RCC 7860 (cell line): ENCODE measurements at places on chromosomes 4 and X.

DNA sequence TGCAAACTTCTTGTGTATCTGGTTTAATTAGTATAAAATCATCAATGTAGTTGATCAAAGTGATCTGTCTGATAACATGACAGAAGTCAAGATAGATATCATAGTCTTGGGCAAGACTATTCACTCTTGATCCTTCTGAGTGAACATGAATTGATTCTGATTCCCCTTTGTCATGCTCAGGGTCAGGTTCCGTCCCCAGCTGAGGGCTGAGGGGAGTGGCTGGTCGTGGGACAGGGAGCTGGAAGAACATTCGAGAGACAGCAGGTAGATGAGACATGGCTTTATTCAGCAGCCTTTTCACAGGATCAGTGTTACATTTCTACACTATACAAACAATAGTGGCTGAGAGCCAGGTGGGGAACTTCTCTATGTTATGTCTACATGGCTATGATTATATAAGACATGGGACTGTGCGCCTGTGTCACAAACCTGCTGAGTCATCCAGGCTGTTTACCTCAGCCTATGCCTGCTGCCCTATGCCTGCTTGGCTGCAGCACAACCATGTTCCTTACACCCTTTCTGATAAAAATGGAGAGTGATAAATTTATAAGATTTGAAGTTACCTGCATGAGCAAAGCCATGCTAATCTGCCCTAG lies 586.9 kb upstream of the NR3C2 start:
- DNase-seq, result no peak

- no peak for DNase-seq
Measured at GRCh38 chr4:79170077-79170476, 155.8 kb downstream of the NAA11 start.

DNA sequence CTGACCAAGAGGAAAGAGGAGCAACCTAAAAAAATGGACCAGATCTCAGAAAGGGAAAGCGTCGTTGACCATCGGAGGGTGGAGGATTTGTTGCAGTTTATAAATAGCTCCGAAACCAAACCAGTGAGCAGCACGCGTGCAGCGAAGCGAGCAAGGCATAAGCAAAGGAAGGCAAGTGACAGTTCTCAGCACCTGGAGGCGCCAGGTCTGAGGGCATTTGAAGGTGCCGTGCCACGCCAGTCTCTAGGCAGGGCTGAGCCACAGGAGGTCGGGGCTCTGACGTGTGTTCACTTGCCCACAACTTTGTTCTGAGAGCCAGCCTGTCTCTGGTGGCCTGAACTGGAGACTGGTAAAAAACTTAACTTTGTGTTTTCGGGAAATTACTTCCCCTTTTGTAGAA lies 59.7 kb downstream of the TNIP2 start:
- no peak for DNase-seq

- DNase-seq, result no peak
Measured at GRCh38 chrX:132044953-132045352, 21.9 kb downstream of the STK26 start.

DNA sequence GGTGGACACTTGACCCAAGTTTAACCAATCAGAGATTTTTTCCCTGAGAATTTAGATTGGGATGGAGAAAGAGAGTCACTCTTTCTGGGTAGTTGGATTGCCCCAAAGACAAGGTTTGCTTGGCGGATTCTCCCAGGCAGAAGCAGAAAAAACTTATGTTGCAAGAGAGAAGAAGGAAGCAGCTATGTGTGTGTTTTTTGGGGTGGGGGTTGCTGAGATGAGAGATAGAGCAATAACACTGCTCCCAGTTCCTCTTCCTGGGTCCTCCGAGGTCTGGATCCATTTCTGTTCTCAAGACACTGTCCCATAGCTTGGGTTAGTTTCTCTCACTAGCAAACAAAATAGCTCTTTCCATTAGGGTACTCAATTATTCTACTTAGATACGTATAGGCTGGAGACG lies 222.1 kb downstream of the STIM2 start:
- no peak for DNase-seq

GRCh38 chr4:55733932-55734331 lies 85.7 kb upstream of the EXOC1L start:
- peak; percentile 31 for DNase-seq

GRCh38 chr4:76001700-76002099 lies 5.6 kb downstream of the CXCL9 start:
- DNase-seq, result no peak

DNA sequence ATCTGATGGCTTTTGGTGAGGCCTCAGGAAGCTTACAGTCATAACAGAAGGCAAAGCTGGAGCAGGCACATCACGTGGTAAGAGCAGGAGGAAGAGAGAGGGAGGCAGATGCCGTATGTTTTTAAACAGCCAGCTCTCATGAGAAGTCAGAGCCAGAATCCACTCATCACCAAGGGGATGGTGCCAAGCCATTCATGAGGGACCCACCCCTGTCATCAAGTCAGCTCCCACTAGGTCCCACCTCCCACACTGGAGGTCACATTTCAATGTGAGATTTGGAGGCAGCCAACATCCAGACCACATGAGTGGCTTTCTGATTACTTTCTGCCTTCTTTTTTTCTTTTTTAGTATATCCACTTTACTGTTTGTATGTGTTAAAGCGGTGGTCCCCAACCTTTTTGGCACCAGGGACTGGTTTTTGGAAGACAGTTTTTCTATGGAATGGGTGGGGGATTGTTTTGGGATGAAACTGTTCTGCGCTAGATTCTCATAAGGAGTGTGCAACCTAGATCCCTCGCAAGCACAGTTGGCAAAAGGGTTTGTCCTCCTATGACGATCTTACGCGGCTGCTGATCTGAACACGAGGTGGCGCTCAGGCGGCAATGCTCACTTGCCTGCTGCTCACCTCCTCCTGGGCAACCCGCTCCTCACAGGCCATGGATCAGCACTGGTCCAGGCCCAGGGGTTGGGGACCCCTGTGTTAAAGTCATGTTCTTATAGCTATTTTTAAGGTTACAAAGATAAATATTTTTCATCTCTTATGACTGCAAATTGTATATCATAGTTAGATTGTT lies 61.7 kb downstream of the SLIT2 start:
- DNase-seq, result no peak

DNA sequence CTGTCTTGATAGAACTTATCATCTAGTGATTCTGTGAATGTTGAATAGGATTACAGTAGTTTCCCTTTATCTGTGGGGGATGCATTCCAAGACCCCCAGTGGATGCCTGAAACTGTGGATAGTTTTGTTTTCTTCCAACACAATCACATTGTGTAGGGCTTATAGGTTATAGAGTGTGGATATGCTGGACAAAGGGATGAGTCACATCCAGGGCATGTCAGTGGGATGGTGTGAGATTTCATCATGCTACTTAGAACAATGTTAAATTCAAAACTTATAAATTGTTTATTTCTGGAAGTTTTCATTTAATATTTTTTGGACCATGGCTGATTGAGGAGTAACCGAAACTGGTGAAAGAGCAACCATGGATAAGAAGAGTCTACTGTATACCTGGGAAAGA lies 432.3 kb upstream of the ATOH1 start:
- no peak for DNase-seq

DNA sequence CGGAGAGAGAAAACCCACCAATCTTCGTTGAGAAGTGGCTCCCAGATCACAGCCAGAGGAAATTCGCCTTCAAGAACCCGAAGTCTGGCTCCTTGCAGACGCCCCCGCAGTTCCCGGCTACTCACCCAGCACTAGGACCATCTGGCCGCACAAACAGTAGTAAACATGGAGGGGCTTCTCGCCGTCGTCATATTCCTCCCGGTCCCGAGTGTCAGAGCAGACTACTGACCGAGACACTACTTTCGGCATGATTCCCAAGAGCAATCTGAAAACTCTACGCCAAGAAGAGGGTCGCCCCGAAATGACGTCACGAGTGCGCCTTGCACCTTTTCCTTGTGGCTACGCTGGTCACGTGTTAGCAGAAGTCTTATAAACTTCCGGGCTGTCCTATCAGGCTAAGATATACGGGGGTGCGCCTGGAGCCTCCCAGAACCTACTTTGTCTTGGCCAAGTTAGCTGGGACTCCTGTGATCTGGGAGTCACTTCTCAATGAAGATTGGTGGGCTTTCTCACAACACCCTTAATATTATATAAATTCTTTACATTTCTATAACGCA lies at the start of gene STEEP1:
TSS of gene STEEP1 (minus strand) at position 303 of the 557 bp plus-strand sequence. CDS start at position 249, 54 bp downstream.
- peak; percentile 76 for DNase-seq

GRCh38 chr4:33060674-33061542 lies 2340.7 kb downstream of the PCDH7 start:
- peak; percentile 31 for DNase-seq

DNA sequence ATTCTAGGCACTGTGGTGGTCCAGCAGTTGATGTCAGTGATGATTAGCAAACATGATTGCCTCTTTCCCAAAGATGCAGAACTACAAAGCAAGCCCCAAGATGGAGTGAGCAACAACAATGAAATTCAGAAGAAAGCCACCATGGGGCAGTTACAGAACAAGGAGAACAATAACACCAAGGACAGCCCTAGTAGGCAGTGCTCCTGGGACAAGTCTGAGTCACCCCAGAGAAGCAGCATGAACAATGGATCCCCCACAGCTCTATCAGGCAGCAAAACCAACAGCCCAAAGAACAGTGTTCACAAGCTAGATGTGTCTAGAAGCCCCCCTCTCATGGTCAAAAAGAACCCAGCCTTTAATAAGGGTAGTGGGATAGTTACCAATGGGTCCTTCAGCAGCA lies 365.3 kb downstream of the MAPK10 start:
- no peak for DNase-seq

- no peak for DNase-seq
Measured at GRCh38 chr4:118814058-118814457, 21.9 kb downstream of the SEC24D start.

GRCh38 chr4:1014291-1015167 lies 3.1 kb downstream of the FGFRL1 start:
- no peak for DNase-seq

GRCh38 chr4:88382621-88383020 lies 4.0 kb downstream of the HERC6 start:
- no peak for DNase-seq

DNA sequence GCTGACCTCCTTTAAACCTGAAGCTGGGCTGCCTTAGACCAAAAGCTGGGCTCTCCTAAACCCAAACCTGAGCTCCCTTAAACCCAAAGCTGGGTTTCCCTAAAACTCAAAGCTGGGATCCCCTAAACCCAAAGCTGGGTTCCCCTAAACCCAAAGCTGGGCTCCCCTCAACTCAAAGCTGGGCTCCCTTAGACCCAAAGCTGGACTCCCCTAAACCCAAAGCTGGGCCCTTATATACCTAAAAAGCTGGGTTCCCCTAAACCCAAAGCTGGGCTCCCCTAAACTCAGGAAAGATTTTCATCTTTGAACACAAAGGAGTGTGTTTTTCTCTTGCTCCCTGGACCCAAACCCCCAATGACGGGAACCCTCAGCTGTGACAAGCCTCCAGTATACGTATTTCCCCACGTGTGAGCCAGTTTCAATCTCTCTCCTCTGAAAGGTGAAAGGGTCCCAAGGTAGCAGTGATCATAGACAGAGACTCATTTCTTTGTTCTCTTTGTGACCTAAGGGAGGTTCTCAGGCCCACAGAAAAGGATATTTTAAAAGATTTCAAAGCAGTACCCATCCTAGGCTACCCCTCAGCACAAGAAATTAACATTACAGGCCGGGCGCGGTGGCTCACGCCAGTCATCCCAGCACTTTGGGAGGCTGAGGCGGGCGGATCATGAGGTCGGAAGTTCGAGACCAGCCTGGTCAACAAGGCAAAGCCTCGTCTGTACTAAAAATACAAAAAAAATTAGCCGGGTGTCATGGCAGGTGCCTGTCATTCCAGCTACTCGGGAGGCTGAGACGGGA lies 31.3 kb upstream of the ASMTL start:
- no peak for DNase-seq

DNA sequence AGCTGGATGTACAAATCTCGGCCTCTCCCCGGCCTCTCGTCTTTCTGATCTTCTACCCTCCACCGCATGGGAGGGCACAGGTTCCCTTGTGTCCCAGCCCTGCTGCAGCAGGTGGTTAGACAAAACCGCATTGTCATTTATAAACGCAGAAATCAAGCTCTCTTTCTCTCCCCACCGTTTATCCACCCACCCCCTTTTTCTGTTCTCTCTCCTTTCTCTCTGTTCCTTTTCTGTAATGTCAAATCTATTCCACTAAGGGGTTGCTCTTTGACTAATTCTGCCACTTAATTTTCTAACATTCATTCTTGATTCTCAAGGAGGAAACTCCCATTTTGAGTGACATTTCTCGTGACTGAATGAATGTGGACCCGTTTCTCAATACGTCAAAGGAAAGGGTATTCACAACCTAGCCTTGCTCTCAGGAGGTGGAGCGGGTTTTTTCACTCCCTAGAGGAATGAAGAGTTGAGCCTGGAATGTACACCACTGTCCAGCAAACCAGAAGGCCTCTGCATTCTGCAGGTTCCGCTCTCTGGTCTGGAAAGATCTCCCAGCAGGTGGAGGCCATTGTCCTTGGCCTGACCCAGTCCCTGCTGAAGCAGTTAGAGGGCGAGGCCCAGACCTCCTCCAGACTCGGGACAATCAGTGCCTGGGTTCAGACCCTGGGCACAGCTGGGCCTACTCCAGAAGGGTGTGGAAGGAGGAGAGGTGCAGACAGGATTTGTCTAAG lies 70.9 kb upstream of the ENPP6 start:
- DNase-seq, result no peak

GRCh38 chrX:2360731-2361130 lies 140.0 kb downstream of the DHRSX start:
- no peak for DNase-seq

GRCh38 chr4:43008793-43009192 lies 116.3 kb downstream of the GRXCR1 start:
- no peak for DNase-seq

- DNase-seq, result no peak
Measured at GRCh38 chr4:145928748-145929147, 9.9 kb downstream of the ZNF827 start.

- DNase-seq, result no peak
Measured at GRCh38 chr4:43835869-43836268, 612.7 kb downstream of the KCTD8 start.

DNA sequence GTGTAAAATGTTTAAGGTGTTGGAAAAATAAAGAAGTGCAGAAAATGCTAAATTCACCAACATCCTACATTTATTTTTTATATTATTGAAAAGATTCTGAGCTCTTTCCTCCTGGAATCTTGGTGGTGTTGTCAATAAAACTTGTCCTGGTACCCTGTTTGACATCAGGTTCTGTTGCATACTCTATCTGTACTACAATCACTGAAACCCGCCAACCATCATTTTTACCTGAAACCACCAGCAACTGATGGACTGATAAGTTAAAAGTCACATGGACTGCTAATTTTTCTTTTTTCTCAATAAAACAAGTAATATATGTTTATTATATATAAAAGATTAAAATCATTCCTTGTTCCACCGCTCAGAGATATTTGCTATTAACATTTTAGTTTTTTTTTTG lies 23.4 kb downstream of the STAP1 start:
- DNase-seq, result no peak

DNA sequence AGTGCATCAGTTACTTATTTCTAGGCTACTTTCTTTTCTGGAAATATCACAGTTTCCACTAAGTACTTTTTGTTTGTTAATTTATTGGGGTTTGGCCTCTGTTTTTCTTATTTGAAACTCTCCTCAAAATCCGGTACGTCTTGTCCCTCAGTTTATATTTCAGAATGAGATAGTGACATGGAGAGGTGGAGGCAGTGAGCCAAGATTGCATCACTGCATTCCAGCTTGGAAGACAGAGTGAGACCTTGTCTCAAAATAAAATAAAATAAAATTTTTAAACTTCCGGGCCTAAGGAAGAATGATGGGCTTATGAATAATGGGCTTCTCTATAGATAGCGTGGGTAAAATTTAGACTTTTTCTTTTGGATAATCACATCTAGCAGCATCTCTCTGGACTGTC lies 567.8 kb downstream of the TRIML1 start:
- no peak for DNase-seq

GRCh38 chr4:37728064-37728463 lies 41.9 kb upstream of the RELL1 start:
- no peak for DNase-seq

- no peak for DNase-seq
Measured at GRCh38 chrX:151771726-151772125, 37.2 kb downstream of the CNGA2 start.
